ENCODE measurements at places on chromosomes 2 and 18. TPM values are rescaled to one million over a fixed set of nuclear protein-coding genes. Genes with fewer than 3 reads are reported as not detected.

Gene ACADL
- not detected for total RNA-seq

Gene CBLN2
- not detected for total RNA-seq

Gene CFAP65
- not detected for total RNA-seq

Gene FOXD4L1
- total RNA-seq = 0.22 TPM

Gene CKAP2L
- total RNA-seq = 45.4 TPM

Gene MYL1
- total RNA-seq = not detected

Gene TMEFF2
- total RNA-seq = not detected

Gene MOGAT1
- total RNA-seq = not detected

Gene CYP20A1
- total RNA-seq = 24.4 TPM

Gene GPR17
- total RNA-seq = not detected

Gene G6PC2
- total RNA-seq = not detected

All from activated naive CD4-positive, alpha-beta T cell treated with anti-CD3 and anti-CD28 coated beads, Interleukin-2, amount 10 ng/mL, durations not matched to agents 5 hours and 36 hours (primary cell).